Spleen (tissue), 13 donors: ENCODE measurements at places on chromosomes 1 and 21.

GRCh38 chr1:11462224-11462923, 16.6 kb upstream of the DISP3 start:
- no peak for DNase-seq

DNA sequence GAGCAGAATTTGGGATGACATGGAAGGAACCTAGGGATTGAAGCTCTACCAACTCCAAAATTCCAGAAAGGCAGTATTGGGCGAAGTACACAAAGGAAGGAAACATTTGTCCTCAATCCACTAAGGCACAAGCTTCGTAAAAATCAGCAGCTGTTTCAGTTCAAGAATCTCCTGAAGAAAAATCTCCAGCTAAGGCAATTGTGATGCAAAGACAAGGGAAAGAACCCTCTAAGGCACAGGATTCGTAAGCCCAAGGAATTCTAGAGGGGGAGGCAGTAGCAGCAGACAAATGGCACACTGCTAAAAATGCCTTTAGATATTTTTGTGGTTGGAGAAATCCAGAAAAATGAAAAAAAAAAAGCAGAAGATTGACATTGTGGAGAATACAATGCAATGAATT, 64.5 kb upstream of the PLPPR5 start:
- DNase-seq: no peak

DNA sequence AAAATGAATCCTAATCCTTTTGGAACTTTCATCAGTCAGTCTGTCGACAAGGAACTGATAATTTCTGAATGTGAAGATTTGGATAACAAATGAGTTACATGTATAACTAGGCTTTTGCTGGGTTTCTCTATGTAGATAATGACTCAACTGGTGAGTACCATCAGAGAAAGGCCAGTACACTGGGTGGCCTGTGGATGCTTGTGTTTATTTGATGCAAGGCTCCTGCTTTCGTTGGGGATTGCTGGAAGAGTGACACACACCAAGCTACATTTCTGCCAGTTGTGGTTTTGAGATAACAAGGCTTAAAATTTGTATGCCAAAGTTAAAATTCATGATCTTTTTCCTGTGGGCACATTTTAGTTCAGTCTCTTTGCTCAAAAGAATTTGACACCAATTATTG, 115.7 kb upstream of the UBE2U start:
- DNase-seq: no peak

GRCh38 chr1:152543820-152544219, 22.8 kb downstream of the LCE3E start:
- DNase-seq: no peak

- DNase-seq: no peak
Observed at GRCh38 chr1:86175756-86176155, 19.2 kb upstream of the COL24A1 start.

GRCh38 chr1:112057736-112058135, 68.3 kb upstream of the KCND3 start:
- no peak for DNase-seq
